Stimulated activated CD8-positive, alpha-beta memory T cell treated with anti-CD3 and anti-CD28 coated beads, Interleukin-4, amount 100 ng/mL, for 1 hour (primary cell): ENCODE measurements at places on chromosomes 1 and 21.

DNA sequence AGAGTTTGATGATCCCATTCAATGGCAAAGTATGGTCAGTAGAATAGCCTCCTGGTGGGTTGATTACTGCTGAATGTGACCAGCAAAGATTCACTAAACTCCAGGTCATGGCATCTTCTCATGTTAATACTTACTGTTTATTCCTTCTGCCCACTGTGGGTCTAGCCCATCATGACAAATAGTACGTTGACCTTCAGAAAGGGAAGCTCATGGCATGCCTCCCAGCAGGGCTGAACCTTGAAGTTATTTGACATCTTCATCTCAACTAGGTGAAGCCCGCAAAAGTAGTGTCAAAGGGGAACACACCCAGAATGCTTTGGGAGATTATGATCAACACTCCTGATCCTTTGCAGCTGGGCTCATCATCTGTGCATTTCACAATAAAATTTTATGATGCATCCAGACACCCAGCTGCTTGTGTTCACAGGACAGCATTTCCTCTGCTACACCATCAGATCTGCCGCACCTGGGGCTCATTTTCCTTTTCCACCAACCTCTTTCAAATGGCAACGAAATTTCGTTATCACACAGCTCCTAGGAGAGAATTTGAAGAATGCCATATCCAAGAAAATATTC, 49.6 kb downstream of the HLX start:
- DNase-seq: no peak

DNA sequence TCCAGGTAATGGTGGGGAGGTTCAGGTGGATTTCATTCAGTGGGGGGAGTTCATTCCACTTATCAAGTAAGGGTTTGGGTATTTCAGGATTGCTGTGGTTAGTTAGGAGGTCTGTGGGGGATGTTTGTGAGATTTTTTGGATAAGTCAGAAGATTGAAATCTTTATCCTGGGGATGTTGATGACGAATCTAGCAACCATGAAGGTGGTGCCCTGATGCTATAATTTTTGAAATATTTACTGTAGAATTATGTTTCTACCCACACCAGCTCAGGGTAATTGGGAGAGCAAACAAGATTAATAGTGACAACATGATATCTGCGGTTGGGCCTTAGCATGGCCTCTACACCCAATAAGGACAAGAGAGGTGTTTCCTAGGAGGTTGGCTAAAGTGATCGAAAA, 28.3 kb downstream of the SUCO start:
- DNase-seq: no peak

DNA sequence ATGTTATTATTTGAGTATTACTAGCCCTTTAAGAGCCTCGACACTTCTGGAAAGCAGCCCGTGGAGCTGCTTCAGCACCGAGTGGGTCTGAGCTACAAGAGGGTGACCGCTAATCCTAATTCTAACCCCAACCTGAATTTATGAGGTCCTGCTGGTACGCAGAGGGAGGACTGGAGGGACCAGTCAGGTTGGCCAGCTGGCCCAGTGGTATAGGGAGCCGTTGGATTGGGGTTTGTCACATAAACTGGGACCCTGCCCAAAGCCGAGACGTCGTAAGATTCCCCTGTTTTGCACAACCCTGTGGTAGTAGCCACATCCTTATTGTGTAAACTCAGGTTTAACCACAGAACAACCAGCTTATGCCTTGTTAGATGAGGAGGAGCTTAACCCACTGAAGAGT, 60.8 kb upstream of the F3 start:
- no peak for DNase-seq

- DNase-seq: no peak
Measured at GRCh38 chr21:46424621-46425020, 34.1 kb upstream of the DIP2A start.

- no peak for DNase-seq
Measured at GRCh38 chr21:35201288-35201687, 152.2 kb upstream of the RUNX1 start.

GRCh38 chr1:165988275-165988674, 160.9 kb downstream of the UCK2 start:
- no peak for DNase-seq

DNA sequence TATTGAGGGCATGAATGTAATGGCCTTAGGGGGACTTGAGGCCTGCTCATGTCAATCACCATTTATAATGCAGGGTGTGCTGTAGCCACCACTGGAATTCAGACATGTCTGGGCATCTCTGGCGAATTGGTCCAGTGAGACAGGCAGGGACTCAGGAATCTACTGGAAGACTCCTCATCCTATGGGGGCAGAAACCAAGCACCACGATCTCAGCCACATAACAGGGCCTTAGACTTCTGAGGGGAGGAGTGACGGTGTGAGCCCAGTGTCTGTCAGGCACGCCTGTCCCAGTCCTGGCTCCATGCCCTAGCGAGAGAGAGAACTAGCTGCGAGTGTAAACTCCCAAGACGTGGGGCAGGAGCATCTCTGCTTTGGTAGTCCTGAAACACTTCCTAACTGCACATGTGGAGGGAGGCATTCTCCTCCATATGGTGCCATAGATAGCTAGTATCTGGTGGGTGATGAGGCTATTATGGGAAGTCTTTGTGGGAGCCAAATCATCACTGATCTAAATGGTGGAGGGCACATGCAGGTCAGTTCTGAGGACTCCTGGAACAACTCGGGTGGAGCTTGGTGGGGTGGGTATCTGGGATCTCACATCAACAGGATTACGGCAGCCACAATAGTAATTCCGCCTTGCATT, 29.8 kb upstream of the KIAA0040 start:
- no peak for DNase-seq
